ENCODE measurements at places on chromosomes 13 and 19. TPM values are rescaled to one million over a fixed set of nuclear protein-coding genes. Genes with fewer than 3 reads are reported as not detected.

PRRG2 gene
- 0.82 TPM for total RNA-seq

DNA sequence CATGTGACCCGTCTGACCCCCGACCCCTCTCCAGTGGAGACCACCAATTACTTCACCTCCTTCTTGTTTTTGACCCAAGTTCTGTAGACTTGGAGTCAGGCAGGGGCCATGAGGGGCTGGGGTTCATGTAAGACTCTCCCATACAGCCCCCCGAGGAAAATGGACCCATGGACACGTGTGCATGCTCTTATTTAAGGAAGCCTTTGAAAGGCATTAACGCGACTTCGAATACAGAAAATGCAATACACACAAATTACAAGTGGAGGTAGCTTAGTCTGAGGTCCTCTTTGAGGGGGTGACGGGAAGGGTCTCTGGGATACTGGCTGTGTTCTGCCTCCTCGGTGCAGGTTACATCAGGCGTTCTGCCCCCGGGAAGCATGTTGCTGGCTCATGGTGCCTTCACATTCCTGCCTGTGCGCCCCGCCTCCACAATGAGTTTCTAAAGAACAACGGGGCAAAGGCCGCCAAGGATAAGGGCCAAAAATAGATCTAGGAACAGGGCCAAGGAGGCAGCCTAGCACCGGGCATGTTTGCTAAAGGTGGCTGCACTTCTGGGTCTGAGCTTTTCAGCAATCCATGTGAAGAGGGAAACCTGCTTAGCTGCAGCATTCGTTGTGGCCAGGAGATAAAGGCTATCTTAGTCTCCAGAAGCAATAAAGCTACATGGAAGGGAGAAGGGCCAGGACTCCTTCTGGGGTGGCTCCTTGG lies 54.5 kb downstream of the RAB20 start:
- no peak for DNase-seq

- DNase-seq: no peak
Measured at GRCh38 chr19:46131485-46132143, 7.1 kb upstream of the IGFL3 start.

DNA sequence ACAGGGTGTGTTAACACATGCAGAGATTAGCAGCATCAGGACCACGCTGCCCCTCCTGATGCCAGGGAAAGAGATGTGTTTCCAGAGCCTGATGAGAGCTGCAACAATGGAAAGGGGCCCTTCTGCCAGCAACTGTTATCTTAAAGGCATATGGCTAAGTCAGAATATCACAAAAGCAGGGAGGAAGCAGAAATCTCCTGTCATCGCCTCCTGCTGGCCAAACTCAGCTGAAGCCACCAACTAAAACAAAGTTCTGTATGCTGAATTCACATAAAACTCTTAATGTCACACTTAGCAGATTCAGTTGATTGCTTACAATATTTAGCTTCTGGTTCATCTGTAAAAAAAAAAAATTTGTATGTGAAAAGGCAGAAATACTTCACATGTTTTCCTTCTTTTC lies 178.2 kb downstream of the GPC5 start:
- DNase-seq: no peak

GRCh38 chr13:79457390-79457789 lies 23.6 kb upstream of the NDFIP2 start:
- no peak for DNase-seq

All from GM12878 (cell line).